NB4 (cell line): ENCODE measurements at places on chromosomes 3 and 15.

GRCh38 chr3:31861826-31862225 is 119.2 kb downstream of the OSBPL10 start:
- DNase-seq, result no peak

DNA sequence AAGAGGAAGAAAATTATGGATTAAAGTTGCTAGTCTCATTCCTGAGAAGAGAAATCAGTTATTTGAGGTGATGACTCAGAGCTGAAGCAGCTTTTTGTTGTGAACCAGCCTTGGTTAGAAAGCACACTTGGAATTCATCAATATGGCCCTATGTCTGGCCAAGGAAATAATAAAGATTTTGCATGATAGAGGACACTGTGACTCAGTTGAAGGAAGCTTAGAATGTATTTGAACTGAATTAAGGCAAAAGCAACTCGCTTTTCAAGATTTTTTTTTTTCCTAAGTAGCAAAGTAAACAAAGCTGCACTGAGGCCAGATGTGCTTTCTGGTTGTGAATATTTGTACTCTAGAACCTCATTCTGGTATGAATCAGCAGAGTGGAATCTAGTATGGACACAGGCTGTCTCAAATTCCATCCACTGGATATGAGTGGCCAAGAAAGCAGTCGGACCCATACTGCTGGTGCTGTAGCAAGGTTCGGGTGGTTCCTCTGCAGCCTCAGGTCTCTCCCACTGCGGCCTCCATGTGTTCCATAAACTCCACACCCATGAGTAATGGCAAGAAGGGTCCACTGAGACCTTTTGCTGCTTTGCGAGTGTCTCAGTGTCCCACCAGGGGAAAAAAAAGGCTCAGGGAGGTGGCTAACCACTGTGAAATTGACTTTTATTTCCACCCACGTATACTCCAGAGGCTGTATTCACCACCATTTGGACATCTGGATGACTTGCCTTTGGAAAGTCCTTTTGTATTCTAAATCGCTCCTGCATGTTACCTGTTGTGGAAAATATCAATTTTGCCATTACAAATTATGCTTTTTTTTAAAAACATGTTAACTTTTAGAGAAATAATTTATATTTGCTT is 53.1 kb downstream of the TGFBR2 start:
- DNase-seq, result peak; percentile 49

DNA sequence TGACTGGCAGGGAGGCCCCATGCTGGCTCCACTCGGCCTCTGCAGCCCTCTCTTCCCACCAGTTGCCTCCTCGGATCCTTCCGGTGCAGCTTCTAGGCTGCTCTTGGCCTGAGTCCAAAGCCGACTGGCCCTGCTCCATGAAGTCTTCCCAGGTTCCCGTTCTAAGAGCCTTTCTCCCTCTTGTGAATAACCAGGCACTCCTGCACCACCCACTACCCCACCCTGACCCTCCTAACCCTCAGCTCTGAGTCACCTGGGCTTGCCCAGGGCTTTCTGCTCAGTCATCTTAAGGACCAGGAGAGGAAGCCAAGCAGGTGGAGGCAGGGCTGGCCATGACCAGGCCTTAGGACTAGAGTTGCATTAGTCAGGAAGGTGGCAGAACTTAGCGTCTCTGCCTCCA is 28.1 kb upstream of the CNBP start:
- no peak for DNase-seq

- peak; percentile 48 for DNase-seq
Observed at GRCh38 chr3:10194328-10195071, 29.8 kb downstream of the IRAK2 start.

DNA sequence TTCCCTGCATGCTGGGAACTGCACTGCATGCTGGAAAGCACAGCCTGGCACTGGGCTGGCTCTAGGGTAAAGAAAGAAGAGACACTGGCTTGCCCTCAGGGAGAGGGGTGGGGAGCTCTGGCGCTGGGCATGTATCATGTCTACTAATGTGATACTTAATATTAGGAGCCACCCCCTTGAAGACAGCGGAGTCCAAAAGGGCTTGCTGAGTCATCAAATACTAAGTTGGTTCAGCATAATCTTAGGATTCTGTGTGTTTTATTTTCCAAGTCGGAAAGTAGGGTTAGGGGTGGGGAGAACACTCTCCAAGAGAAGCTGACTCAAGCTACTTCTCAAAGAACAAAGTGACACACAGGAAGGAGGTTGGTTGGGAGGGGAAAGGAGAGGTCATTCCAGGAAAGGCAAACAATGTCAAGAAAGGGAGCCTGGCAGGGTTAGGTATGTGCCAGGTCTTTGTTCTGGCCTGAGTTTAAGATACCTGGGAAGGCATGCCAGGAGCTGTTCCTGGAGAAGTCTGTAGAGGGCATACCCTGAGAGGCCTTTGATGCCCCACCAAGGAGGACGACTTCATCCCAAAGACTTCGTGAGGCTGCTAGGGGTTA is 237.8 kb upstream of the NR2E3 start:
- DNase-seq, result no peak

DNA sequence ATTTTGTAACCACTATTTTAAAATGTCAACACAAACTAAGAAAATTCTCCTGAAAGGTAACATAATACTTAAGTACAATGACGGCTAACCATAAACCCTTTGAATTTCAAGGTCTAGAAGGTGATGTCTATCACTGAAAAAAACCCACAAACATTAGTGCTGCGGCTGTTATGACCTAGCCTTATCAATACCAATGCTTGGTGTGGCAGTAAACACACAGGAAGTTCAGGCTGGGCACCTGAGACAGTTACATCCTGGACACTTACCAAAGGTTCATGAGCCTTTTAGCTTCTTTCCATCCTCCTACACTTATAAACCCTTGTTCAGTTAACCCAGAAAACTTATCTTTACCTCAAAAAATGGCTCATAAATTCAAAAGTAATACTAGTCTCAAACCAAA is 5.8 kb downstream of the HSPBAP1 start:
- DNase-seq, result no peak
